ENCODE measurements at places on chromosomes 12 and 14.

DNA sequence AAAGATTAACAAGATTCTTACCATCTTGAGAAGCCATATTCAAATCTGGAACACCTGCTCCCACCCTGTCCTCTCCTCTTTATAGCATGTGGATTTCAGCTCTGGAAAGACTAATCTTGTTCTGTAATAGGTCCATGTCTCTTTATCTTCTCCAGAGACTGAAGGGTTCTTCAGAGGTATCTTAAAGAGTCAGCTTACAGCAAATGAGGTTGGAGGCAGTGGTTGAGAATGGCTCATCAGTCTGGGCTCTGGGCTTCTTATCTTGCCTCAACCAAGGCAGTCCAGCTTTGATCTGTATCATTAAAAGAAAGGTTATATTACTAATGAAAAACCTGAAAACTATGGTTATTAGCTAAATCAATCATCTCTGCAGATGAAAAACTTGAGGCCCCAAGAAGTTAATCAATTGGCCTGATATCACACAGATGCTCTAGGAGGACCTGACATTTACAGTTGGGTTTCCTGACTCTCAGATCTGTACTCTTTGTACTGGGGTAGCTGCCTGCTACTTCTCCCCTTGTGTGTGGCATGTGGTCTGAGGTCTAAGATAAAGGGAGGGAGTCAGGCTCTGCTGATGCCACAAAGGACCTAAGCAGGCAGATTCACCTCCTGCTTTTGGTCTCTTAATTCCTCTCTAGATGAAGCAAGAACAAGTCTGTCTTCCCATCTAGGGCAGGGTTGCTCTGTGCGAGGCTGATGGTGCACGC is 1.7 kb upstream of the AKAP6 start:
- DNase-seq, result no peak

- no peak for DNase-seq
Measured at GRCh38 chr14:56120091-56120691, 2.0 kb downstream of the PELI2 start.

- peak; percentile 7 for DNase-seq
Measured at GRCh38 chr12:76085520-76085868, 1.0 kb upstream of the NAP1L1 start.

GRCh38 chr12:53941750-53942149 is 3.1 kb downstream of the HOXC13 start:
- no peak for DNase-seq

DNA sequence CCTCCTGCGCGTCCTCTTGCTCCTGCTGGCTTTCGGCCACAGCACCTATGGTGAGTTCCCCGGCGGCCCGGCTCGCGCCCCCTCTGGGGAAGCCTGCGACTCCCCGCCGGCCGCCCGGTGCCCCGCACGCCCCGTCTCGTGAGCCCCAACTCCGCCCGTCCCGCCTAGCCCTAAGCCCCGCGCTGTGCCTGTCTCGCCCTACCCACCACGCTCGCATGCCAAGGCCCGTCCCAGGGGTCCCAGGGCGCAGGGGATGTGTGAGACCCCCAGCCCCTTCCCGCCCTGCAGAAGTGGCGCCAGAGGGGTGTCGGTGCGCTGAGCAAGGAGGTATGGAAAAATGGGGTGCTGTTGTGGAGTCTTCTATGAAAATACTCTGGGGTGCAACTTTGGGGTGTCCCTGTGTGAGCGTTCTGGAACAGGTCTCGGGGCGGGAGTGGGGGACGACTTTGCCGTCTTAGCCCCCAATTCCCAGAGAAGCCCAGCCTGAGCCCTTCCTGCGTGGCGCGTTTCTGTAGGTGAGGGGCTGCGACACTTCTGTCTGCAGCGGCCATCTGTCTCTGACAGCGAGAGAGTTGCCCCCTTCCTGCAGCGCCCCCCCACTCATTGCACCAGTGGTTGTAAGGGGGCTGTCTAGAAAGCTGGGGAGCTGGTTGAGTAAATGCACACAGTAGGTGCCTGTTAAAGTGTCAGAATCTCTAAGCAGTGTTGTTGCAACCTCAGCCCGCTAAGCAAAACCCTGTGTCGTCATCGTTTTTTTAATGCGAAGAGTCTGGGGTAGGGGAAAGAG is 587 bp downstream of the DLK1 start:
- no peak for DNase-seq

GRCh38 chr14:36525746-36526099 is 5.7 kb upstream of the NKX2-1 start:
- DNase-seq, result no peak

- no peak for DNase-seq
Measured at GRCh38 chr12:131918311-131919050, 10.6 kb upstream of the PUS1 start.

DNA sequence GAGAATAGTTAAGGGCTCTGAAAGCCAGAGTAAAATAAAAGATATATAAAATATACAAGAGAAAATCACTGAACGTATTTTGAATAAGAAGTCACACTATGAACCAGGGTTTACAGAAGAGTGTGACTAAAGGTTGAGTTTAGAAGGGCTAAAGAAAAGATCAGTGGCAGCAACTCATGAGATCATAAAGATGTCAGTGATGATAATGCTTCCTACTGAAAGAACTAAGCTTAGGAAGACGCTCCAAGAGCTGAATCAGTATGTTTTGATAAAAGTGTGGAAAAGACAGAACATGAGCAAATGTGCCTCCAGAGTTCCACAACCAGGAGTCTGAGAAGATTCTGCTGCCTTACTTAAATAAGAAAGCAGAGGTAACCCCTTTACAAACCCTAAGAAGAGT is 74.6 kb downstream of the KITLG start:
- DNase-seq, result no peak

GRCh38 chr14:99322731-99323599 is 51.0 kb upstream of the BCL11B start:
- no peak for DNase-seq

DNA sequence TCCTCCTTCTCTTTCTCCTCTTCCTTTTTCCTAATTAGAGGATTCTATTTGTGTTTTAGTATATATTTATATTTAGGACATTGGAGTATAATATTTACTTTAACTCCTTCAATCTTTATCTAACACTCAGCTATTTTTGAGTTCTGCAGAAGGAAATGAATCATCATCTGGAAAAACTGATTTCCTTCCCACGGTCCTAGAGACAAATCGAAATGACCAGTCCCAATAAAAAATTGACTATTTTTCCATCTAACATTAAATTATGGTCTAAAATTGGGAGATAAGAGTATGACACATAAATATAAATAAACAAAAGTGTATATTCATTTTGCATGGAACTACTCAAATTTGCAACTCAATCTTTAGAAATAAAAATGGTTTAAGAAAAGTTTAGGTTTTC is 167.4 kb downstream of the TMTC3 start:
- no peak for DNase-seq

GRCh38 chr12:1332327-1332726 is 262.1 kb downstream of the FBXL14 start:
- DNase-seq, result no peak

GRCh38 chr14:55884819-55885218 is 233.4 kb upstream of the PELI2 start:
- DNase-seq, result no peak

DNA sequence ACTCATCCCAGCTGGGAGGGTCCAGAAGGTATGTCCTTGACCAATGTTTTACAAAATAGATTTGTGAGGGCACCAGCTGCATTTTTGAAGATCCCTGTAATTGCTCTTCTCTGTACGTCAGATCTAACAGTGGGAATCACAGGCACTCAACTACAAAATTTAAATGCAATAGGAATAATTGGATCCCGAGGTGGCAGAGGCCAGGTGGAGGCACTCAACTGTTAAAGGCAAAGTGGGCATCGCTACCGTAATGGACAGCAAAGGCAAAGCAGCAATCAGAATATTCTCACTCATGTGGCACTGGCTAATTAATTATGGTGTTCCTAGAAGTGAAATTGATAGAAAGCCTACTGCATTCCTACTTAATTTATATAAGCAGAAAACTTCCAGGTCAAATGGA is 27.9 kb upstream of the PSMC1 start:
- no peak for DNase-seq

DNA sequence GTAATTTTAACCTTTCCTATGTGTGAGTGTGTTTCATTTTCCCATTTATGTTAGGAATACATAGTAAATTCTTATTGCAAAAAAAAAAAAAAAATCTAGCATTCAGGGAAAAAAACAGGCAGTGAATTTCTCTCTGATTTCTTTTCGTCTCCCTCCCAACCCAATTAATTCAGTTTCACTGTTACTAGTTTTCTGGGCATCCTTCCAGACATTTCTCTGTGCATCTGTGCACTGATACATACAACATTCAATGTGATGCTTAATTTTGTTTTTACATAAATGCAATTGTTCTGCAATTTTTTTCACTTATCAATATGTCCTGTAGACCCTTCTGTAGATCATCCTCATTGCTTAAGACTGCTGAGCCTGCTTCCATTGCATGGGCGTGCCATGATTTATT is 694.3 kb upstream of the TBX3 start:
- no peak for DNase-seq

GRCh38 chr12:110200124-110200417 is 75.9 kb downstream of the IFT81 start:
- DNase-seq, result no peak

DNA sequence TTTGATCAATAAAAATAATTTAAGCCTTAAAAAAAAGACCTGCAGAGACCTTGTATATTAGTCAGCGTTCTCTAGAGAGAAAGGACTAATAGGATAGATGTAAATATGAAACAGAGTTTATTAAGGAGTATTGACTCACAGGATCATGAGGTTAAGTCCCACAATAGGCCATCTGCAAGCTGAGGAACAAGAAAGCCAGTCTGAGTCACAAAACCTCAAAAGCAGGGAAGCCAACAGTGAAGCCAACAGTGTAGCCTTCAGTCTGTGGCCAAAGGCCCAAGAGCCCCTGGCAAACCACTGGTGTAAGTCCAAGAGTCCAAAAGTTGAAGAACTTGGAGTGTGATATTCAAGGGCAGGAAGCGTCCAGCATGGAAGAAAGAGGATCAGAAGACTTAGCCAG is 66.3 kb downstream of the TBX5 start:
- no peak for DNase-seq

DNA sequence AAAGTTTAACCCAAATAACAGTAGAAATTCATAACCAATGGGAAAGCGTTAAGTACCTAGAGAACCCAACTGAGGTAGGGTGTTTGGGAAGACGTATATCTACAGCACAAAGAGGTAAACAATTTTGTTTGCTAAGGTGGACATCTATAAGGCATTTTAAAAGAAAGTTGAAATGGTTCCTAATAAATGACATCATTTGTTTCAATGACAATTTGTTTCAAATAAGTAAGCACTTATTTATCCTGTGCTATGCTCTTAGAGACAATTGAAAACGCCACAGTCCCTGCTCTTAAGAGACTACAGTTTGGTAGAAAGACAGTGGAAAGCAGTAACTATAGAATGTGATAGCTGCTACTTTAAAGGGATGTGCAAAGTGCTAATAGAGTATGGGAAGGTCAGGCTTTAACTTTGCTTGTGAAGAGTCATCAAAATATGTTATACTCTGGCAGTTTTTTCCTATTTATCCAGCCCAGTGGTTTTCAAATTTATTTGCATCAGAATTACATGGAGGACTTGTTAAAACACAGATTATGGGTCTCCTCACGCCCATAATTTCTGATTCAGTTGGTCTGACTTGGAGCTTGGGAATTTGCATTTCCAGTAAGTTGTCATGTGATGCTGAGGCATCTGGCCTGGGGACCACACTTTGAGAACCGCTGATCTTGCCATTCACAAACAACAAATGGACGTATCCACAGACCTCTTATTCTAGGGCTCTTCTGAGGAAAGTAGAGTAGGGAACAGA is 19.6 kb upstream of the SMCO2 start:
- DNase-seq, result no peak

GRCh38 chr14:51818748-51819380 is 41.5 kb upstream of the GNG2 start:
- no peak for DNase-seq

GRCh38 chr12:58575256-58575655 is 345.0 kb downstream of the LRIG3 start:
- no peak for DNase-seq

DNA sequence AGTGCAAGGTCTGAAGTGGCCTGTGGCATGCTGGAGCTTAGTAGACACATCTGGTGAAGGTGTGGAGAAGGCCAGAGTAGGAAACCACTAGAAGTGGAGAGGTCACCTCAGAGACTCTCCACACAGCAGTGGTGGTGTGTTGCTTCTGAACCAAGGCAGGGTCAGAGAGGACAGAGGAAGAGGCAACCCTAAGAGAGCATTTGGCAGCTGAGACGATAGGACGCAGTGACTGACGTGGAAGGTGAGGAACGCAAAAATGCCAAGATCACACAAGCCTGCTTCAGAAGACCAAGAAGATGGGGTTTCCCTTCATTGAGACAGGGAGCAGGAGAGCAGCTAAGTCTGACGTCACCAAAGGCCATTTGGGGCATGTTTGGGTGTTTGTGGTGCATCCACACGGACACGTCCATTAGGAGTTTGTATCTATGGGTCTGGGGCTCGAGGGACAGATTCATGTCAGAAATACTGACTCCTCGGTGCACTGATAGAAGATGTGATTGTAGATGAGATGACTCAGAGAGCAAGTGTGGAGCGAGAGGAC is 338.1 kb downstream of the CACNA1C start:
- DNase-seq, result no peak

GRCh38 chr14:86442135-86442534 is 912.2 kb downstream of the FLRT2 start:
- no peak for DNase-seq

GRCh38 chr14:94079891-94080620 is 946 bp downstream of the DDX24 start:
- DNase-seq, result no peak

GRCh38 chr12:101863981-101864380 is 13.4 kb upstream of the DRAM1 start:
- DNase-seq, result no peak

GRCh38 chr12:8609061-8609570 is 3.5 kb downstream of the AICDA start:
- DNase-seq, result no peak

GRCh38 chr14:24990050-24990449 is 59.9 kb downstream of the STXBP6 start:
- no peak for DNase-seq

GRCh38 chr14:99382071-99382470 is 98.6 kb downstream of the SETD3 start:
- no peak for DNase-seq

- no peak for DNase-seq
Measured at GRCh38 chr14:41144370-41144769, 462.3 kb upstream of the LRFN5 start.

- no peak for DNase-seq
Measured at GRCh38 chr14:58639842-58640484, 2.2 kb downstream of the DACT1 start.

GRCh38 chr14:60616461-60616959 is 32.8 kb downstream of the SIX1 start:
- DNase-seq, result no peak

DNA sequence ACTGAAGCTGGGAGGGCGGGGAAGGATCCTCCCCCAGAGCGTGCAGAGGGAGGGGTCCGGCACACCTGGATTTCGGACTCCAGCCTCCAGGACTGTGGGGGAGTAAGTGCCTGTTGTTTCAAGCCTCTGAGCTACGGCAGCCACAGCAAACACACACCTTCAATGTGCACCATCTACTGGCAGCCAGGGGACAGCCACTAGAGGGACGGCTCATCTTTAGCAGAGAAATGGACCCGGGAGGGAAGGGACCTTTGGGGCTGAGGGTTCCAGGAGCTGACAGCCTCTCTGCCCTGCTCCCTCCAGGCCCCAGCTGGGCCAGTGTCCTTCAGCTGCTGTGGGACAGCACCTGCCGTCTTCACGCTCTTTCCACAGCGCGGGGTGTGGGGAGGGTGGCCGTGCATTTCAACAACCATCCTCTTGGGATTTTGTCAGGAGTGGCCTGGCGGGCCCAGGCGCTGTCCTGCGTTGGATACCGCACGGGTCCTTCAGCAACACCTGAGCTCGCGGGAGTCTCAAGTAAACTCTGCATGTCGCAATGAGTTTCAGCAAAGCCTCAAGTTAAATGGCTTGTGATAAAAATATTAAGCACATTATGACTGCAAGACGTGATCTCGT is 209.2 kb upstream of the C14orf180 start:
- DNase-seq, result no peak
